ENCODE measurements at places on chromosomes 6 and 20. TPM values are rescaled to one million over a fixed set of nuclear protein-coding genes. Genes with fewer than 3 reads are reported as not detected.

Gene CLVS2
- not detected for total RNA-seq

Gene THEMIS
- total RNA-seq, result 0.19 TPM

Gene MEP1A
- total RNA-seq, result not detected

Gene NMBR
- total RNA-seq, result not detected

Gene SHLD1
- 3.1 TPM for total RNA-seq

Gene PACRG
- not detected for total RNA-seq

Gene KCNG1
- not detected for total RNA-seq

Gene FKBP1A
- 141 TPM for total RNA-seq

All from subcutaneous adipose tissue (tissue), 4 donors.